Effector CD4-positive, alpha-beta T cell (primary cell): ENCODE measurements at places on chromosomes 5 and 9.

DNA sequence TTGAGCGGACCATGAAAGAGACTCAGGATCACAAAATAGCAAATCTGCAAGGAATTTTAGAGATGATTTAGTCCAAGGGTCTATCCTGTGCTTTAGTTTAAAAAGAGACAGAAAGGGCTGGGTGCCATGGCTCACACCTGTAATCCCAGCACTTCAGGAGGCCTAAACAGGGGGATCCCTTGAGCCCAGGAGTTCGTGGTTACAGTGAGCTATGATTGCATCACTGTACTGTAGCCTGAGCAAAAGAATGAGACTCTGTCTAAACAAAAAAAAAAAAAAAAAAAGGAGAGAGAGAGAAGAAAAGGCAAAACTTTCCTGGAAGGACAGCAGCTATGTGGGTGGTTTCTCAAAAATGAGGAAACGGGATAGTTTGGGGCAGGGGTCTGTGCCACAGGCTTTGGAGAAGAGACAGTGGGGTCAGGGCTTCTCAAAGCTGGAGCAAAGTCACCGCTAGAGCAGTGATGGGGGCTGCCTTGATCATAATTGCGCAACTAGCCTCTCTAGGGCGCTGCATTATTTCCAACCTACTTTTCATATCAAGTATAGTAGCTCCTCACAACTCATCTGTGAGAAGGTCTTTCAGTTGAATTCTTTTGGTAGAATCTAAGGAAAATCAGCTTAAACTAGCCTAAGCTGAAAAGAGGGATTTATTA, 8.5 kb upstream of the ANKH start:
- DNase-seq: no peak

DNA sequence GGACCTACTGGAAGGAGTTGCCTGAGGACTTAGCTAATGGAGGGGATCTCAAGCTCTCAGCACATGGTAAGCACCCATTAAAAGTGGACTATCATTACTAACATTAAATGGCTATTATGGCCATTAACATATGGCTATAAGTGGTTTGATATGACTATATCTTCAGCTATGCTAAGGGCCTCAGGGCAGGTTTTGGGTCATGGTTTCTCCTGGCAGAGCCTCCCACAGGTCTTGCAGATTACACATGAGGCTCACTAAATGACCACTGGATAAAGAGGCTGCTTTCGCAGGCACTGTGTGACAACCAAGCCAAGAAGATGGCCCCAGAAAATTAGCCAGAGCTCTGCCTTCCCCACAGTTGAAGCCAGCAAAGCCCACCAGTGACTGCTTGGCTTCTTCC, 15.4 kb downstream of the CCNJL start:
- no peak for DNase-seq

DNA sequence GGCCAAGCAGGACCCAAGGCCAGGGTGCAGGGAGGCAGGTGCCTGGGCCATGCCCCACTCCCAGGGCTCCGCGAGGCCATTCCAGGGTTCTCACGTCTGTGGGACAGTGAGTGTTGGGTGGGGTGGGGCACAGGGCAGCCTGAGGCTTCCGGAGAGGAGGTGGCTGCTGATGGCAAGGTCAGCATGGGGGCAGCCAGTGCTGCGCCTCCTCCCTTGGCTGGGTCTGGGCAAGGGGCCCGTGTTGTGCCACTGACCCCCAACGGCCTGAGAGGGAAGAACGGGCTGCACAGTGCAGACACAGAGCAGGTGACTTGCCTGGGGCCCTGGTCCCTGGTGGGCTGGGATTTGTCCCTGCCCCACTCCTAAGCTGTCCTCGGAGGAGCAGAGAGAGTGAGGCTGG, 82.1 kb downstream of the RXRA start:
- no peak for DNase-seq

DNA sequence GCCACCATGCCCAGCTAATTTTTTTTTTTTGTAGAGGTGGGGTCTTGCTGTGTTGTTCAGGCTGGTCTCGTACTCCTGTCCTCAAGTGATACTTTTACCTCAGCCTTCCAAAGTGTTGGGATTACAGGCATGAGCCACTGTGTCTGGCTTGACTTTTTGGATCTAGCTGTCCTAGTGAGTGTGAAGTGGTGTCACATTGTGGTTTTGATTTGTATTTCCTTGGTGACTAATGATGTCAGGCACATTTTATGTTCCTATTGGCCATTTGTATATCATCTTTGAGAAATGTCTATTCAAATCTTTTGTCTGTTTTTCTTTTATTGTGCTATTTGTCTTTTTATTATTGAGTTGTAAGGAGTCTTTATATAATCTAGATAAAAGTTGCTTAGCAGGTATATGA, 53.5 kb upstream of the MCCC2 start:
- no peak for DNase-seq

DNA sequence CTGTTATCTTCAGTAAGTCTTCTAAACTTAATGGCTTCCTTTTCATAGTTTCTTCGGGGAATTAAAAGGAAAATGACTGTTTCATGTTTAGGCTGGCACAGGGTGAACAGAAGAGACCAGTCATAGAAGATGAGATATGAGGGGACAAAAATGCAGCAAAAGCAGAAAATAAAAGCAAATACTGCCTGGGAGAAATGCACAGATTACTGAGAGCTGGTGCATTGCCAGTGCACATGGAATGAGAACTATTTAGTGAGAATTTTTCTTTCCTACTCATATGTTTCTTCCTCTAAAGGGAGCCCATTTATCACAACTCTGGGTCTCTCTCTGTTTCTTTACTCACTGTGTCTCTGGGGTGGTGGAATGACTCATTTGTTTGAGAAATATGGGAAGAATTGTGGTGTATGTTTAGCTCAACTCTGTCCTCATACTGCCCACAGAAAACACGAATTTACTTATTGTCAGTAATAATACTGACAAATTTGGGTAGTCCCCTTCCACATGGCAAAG, 25.9 kb upstream of the ANKRD55 start:
- no peak for DNase-seq

GRCh38 chr5:153823036-153823435, 215.7 kb downstream of the FAM114A2 start:
- no peak for DNase-seq

DNA sequence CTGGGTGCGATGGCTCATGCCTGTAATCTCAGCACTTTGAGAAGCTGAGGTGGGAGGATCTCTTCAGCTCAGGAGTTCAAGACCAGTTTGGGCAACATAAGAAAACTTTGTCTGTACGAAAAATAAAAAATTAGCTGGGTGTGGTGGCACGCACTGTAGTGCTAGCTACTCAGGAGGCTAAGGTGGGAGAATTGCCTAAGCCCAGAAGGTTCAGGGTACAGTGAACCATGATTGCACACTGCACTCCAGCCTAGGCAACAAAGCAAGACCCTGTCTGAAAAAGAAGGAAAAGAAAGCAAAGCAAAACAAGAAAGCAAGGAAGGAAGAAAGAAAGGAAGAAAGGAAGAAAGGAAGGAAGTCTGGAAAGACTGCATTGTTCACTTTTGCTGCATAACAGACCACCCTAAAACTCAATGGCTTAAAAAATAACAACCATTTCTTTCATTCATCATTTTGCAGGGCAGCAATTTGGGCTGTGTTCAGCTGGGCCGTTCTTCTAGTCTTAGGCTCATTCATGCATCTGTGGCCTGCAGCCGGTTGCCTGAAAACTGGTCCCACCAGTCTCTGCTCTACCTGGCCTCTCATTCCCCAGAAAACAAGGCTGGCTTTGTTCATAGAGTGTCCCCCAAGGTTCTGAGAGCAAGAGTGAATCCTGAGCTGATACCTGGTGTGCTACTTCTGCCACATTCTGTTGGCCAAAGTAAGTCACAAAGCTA, 82.4 kb upstream of the MIER3 start:
- DNase-seq: no peak

DNA sequence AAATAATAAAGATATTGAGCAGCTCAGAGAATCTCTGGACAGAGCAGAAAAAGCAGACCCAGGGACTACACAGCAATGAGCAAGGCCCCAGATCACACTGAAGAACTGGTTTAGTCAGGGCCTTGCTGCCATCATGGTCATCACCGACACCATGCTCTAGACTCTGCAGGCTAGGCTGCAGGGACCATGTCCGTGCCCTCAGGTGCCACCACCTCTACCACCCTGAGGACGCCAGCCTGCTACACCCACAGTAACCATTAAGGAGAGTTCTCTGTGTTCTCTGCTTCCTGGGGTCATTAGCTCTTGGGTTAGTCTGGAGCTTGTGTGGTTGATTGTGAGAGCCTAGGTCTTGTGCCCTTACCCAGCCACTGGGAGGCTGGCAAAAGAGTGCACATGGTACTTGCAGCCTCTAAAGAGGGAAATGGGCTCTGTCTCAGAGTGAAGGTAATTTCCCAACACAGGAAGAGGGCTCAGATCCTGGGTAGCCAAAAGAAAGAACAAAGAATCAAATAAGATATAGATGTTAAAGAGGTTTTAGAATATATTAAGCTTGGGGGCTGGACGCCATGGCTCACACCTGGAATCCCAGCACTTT, 31.9 kb upstream of the JADE2 start:
- no peak for DNase-seq

DNA sequence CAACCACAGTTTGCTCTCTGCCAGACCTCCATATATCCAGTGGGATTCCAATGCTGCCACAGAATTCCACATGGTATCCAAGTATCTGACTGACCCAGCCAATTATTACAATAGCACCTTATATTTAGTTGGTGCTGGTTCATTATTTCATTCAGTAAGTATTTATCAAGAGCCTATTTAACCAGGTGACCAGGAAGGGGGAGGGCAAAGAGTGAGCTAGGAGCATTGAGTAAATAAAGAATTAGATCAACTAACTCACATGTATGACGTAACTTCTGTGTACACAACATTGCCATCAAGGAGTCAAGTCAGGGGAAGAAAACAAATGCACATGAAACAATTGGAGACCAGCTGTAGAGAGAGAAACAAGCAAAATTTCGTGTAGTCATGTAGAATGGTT, 207.1 kb upstream of the PAPPA start:
- DNase-seq: no peak

GRCh38 chr9:79111653-79112052, 460.1 kb upstream of the TLE4 start:
- no peak for DNase-seq

DNA sequence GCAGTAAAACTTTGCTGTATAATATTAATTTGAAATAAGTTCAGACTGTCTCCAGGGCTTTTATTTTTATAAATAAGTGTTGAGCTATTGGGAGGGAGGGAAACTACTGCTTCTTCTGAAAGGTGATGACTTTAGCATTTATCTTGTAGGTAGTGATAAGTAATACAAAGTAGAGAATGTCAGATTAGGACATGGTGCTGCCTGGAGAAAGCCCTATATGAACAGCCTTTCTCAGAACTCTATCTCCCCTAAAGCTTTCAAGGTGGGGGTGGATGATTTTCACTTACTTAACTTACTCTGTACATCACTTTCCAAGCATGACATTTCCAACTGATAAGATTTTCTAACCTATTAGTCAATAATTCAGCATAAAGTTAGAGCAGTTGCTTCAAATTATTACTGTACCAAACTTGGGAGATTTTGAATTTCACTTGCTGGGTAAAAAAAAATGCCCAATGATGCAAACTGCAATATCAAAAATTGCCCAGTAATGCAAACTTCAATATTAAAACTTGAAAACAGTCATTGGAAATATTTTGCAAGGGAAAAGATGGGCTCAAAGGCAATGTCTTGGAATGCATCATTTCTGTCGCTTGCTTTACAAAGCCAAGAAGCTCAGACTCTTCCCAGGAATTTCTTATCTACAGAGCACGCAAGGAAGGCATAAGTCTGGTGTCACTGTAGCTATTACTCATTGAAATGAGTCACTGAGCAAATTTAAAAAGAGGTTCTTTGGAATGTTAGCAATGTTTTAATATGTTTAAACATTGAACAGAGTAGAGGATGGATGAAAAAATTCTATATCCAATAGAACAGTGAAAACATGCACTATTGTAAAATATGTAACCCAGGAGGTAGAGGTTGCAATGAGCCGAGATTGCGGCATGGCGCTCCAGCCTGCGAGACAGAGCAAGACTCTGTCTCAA, 569.5 kb downstream of the PSAT1 start:
- DNase-seq: no peak

DNA sequence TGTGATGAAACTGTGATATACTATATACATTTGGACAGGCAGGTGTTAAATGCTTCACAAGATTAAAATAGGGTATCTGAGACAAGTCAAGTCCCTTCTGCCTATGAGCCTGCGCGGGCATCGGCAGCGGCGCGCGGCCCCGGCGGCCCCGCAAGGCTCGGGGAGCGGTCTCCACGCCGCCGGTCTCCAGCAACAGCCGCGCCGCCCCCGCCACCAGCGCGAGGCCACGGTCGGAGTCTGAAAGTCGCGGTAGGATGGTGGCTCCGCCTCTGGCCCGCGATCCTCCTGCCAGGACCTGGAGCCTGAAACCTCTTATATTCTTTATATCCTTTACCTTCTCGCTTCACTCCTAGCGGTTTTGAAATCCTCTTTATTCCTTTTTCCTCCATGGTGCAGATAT, 99.4 kb downstream of the INSL6 start:
- no peak for DNase-seq

GRCh38 chr9:34578241-34579103, 11.1 kb downstream of the CNTFR start:
- no peak for DNase-seq

DNA sequence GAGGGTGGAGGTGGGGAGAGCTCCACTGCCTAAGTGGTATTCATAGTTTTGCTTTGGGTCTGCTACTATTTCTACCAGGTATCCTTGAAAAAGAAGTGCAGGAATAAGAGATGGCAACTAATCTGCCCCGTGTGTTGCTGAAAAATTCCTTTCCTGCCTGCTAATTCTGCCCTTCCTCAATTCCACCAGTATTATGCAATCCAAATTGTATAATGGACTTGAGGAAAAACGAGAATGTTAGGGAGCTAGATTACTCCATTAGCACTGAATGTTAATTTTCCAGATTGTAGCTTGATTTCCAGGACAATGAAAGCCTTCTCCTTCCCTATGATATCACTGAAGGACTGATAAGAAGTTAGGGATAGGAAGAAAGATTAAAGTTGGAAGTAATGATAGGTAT, 16.9 kb downstream of the ADAM19 start:
- DNase-seq: no peak

- DNase-seq: no peak
Measured at GRCh38 chr9:19255821-19256220, 25.3 kb downstream of the DENND4C start.

GRCh38 chr5:116754556-116754955, 179.9 kb upstream of the SEMA6A start:
- no peak for DNase-seq

GRCh38 chr9:28909526-28909925, 1336.2 kb upstream of the C9orf72 start:
- no peak for DNase-seq

GRCh38 chr5:53424686-53425615, 55.5 kb upstream of the FST start:
- no peak for DNase-seq

DNA sequence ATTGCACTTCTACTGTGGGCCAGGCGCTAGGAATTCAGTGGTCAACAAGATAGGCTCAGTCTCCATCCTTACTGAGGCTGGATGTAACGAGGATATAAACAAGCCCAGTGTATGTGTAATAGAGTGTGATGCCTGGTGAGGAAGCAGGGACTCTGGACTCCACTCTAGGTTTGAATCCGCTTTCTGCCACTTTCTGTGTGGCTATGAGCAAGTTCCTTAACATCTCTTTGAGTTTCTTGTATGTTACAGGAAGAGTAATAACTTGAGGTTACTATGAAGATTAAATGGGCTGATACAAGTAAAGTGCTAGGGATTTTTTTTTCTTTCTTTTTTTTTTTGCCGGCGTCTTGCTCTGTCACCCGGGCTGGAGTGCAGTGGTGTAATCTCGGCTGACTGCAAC, 12.4 kb downstream of the DOCK2 start:
- DNase-seq: no peak

- no peak for DNase-seq
Measured at GRCh38 chr5:143836161-143836725, 24.3 kb downstream of the HMHB1 start.
